ENCODE measurements at places on chromosomes 5 and 9.
A peak's percentile ranks its signal among the peaks of the same experiment; 100 is the strongest.

GRCh38 chr5:109584986-109585599 lies 104.6 kb upstream of the MAN2A1 start:
- DNase-seq, result peak; percentile 30

DNA sequence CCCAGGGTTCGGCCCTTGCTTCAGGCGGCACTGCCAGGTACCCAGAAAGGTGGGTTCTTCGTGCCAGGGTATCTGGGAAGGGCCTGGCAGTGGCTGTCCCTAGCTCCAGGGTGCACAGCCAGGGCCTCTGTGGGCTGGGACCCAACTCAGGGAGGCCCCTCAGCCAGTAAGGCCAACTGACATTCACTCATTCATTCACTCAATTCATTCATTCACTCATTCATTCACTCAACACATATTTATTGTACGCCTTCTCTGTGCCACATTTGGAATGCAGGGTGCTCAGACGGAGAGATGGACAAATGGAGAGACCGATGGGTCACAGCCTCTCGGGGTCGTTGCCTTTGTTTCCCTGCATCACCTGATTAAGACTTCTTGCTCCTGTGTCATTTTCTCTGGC lies 154.9 kb downstream of the GAPVD1 start:
- no peak for DNase-seq

GRCh38 chr5:141343242-141343952 lies at the start of gene PCDHGA3:
PCDHGA3 (plus strand) TSS chr5:141343829; CDS start chr5:141344034, 205 bp downstream.
- DNase-seq, result no peak

GRCh38 chr5:54226215-54226614 lies 84.2 kb downstream of the ARL15 start:
- peak; percentile 39 for DNase-seq
